LHCN-M2 (cell line): ENCODE measurements at places on chromosomes 7 and 10. TPM values are rescaled to one million over a fixed set of nuclear protein-coding genes. Genes with fewer than 3 reads are reported as not detected.

- DNase-seq = peak; percentile 93
Observed at GRCh38 chr10:44963772-44964633, 4.4 kb downstream of the RASSF4 start.

DNA sequence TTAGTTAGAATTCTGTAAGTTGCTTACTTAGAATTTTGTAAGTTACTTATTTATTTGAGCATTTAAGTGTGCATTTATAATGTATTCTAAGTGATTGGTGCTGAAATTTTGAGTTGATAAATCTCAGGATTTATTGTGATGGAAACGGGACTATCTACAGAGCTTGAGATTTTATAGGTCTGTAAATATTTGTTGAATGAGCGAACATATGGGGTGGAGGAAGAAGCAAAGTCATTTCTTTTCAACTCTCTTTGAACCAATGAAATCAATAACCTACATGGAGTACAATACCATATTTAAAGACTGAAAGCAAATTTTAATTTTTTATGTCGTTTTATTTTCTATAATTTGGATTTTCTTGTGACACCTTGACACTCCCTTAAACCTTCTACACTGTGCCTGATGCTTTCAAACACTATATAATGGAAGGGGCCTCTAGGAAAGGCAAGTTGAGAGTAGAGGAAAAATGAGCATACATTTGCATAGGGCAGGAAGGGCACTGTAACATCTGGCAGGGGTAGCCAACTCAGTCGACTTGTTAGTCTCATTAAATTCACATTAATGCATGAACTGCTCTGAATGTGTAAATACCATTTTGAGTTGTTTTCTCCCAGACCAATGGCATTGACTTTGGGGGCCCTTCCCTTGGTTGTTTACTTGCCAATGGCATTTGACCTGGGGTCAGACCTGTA, 204.2 kb downstream of the DYNC1I1 start:
- no peak for DNase-seq

DNA sequence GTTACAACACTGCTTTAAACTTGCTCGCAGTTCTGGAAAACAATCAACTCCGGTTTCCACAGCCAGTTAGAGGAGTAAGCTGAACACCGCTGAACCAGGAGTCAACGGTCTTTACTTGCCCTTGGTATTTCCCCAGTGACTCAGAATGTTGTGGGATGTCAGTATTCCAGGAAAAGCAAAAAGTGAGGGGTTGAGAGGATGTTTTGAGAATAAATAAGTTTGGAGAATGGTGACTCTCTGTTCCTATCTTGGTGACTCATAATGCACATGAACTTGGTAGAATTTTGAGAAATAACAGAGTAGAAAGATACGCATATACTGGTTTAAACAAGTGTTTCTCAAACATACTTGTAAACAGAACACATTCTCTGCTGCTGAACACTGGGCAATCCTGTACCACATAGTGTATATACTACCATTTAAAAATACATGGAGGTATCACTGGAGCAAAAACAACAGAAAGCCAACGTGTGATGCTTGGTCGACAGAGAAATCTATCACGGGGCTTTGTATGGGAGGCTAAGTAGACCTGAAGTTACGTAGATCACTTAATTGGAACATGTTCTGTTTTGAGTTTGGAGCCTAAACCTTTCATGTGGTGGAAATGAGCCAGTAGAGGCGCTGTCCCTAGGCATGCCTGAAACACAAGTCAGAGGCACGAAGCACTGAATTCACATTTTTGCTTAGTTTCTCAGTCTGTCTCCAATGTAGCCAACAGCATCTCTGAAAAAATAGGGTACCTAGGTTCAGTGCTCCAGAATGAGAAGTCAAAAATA, 534.3 kb downstream of the PARD3 start:
- peak; percentile 99 for DNase-seq

DNA sequence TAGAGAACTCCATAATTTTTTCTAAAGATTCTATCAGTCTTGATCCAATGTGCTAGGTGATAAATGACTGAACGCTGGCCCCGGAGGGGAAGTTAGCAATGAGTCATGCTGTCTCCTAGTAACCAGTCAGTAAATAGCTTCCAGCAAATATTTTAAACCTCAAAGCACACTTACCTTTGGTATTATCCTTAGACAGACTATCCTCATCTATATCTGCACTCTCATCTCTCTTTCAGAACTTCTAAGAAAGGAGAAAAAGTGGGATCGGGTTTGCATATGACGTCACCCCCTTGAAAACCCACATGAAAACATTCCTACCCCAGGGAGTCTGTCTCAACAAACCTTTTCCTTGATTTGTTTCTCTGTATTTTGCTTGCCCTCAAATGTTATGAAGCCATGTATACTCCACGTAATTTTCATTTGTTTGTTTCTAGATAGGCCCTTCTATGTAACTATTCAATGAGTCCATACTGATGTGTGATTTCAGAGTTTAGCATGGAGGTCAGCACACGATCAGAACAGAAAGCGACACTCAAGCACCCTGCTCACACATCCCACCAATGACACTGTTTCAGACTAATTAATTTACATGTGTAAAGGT, 174.9 kb upstream of the NRP1 start:
- DNase-seq = peak; percentile 80

DNA sequence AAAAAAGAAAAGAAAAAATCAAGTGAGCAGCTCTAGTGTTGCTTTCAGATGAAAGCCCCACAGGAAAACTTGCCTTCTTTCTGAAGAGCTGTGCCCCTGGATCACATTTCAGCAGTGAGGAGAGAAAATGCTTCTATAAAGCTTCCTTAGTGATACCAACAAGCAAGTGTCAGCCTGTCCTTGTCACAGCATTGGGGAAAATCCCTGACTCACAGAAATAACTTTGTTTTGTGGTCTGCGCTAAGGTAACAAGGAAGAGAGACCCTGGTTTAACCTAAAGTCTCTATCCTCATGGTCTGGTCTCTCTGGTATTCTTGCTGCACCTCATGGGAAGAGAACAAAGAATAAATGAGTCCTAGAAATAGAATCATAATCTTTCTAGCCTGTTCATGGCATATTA, 885.2 kb upstream of the SORCS1 start:
- DNase-seq = no peak

The C10orf53 gene
- not detected in 2 replicates for total RNA-seq

GRCh38 chr7:18996583-18996982, 120.9 kb downstream of the TWIST1 start:
- DNase-seq = no peak

The MYL7 gene
- not detected in 2 replicates for total RNA-seq

DNA sequence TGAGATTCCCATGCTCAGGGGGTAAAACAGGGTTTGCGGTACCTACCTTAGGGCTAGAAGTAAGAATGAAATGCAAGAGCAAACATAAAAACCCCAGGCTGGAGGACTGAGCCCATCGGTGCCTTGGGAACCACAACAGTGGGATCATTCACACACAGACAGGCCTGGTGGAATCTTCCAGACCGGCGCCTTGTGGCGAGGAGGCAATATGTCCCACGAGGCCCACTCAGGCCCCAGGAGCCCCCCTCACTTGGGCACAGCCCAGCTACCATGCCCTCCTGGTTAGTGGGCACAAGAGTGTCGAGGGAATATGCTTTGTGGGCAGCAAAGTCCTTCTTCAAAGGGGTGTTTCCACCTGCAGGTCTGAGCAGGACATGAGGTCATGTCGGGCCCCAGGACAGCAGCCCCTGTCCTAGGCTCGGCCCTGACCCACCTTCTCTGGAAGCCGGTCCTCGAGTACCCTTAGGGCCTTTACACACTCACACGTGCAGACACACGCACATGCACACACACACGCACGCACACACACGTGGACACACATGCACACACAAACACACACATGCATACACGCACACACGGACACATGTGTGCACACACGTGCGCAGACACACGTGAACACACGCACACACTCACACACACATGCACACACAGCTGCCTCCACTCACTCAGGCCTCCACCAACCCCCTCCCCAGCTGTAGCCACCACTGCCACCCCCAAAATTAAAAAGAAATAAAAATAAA, 51.5 kb upstream of the MYL10 start:
- DNase-seq = peak; percentile 29

DNA sequence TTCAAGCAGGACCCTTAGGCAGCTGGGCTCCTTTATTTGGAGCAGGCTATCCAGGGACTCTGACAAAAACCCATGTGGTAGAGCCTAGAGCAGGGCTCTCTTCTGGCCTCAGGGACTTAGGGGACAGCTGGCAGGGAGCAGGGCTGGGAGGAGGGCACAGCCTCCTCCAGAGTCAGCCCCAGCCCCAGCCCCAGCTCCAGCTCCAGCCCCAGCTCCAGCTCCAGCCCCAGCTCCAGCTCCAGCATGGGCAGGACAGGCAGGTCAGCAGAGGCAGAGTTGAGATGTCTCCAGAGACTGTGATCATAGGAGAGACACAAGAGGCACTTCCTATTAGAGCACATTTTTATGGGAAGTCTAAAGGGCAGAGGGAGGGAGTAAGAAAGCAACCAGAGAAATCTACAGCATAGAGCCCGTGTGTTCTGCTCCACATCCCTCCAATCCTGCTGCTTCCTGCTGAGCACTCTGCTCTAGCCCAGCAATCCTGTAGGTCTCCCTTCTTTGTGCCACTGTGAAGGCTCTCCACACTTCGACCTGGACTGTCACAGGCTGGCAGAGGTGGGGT, 13.3 kb upstream of the C10orf53 start:
- no peak for DNase-seq

- no peak for DNase-seq
Observed at GRCh38 chr10:133196936-133197758, 32.9 kb upstream of the UTF1 start.
